ENCODE measurements at places on chromosomes 7 and 10.

- no peak for DNase-seq
These were observed 169.5 kb upstream of the PFKP start for GRCh38 chr10:2897619-2898508.

GRCh38 chr10:49207936-49208487 lies 19.8 kb upstream of the TMEM273 start:
- DNase-seq: no peak

DNA sequence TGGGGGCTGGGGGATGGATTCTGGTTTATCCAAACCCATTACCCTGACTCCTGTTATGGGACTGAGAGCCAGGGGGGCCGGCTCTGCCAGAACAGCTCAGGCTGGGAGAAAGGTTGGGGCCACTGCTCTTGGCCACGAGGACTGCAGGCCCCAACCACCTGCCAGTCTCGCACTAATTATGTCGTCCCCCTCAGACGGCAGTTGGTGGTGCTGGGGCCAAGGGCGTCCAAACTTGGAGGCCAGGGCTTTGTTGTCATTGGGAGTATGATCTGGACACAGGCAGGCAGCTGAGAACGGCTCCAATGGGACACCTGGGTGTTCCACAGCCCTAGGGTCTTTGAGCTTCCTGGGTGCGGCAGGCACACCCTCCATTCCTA lies 34.7 kb downstream of the DRGX start:
- no peak for DNase-seq

DNA sequence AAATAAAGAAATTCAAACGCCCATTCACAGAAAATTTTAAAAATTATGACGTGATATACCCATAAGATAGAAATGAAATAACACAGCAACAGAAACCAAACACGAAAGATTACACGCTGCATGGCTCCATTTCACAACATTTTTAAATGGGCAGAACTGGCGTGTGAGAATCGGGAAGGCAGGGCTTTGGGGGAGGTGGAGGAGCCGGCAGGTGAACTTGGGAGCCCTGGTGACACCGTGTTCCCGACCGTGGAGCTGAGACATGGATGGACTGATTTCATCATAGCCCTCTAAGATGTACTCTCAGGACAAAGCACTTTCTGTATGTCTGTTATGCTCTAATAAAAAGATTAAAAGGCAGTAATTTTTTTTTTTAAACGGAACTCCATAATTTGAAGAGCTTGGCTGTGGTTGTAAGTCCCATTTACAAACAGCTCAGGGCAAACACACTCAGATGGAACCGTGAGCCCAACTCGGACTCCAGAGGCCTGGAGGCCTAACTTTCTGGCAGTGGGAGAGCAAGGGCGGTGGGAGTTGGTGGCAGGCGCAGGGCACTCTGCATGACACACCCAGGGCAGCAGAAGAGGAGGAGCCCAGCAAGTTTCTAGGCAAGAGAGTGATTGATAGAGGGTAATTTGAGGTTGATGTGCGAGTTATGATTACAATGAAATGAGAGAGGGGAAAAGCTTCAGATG lies 203.4 kb downstream of the MAD1L1 start:
- DNase-seq: no peak

DNA sequence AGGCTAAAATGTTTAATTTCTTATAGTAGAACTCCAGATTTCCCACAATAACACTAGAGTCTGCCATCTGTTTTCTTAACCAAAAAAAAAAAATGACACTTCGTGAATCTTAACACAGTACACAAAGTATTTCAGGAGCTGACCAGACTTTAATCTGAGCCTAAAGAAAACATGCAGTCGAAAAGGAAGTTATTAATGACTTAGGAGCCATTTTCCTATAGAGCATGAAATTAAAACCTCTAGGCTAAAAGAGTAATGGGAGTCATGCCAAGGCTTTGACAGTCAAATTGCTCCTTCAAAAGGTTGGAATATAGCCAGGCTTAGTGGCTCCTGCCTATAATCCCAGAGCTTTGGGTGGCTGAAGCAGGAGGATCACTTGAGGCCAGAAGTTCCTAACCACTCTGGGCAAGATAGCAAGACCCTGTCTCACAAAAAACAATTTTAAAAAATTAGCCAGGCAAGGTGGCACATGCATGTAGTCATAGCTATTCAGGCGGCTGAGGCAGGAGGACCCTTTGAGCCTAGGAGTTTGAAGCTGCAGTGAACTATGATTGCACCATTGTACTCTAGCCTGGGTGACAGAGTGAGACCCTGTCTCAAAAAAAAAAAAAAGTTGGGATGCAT lies 13.6 kb downstream of the MICU1 start:
- DNase-seq: no peak

- DNase-seq: no peak
These were observed 35.7 kb downstream of the CYP17A1 start for GRCh38 chr10:102801496-102801895.

- no peak for DNase-seq
These were observed 1.2 kb downstream of the SGCE start for GRCh38 chr7:94654783-94655125.

GRCh38 chr10:36278176-36278575 lies 636.1 kb upstream of the FZD8 start:
- no peak for DNase-seq

DNA sequence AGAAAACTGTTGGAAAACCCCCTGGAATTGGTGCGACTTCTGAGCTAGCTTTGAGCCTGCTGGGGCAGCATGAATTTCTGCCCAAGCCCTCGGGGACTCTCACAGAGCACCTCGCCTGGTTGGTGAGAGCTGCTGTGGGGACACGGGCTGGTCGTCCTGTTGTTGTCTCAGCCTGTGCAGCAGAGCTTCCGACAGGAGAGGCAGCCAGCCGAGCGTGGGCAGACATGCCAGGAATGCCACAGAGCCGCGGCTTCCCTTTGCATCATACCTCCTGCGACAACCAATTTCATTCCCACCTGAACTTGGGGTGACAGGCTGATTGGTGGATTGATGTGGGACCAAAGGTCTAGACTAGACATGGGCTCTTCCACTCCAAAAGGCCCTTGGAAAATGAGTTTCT lies 60.2 kb upstream of the NRBF2 start:
- no peak for DNase-seq
